ENCODE measurements at places on chromosomes 2 and 18.
A peak's percentile ranks its signal among the peaks of the same experiment; 100 is the strongest.

- no peak for DNase-seq
These were observed 41.8 kb upstream of the PSME4 start for GRCh38 chr2:54012538-54013141.

DNA sequence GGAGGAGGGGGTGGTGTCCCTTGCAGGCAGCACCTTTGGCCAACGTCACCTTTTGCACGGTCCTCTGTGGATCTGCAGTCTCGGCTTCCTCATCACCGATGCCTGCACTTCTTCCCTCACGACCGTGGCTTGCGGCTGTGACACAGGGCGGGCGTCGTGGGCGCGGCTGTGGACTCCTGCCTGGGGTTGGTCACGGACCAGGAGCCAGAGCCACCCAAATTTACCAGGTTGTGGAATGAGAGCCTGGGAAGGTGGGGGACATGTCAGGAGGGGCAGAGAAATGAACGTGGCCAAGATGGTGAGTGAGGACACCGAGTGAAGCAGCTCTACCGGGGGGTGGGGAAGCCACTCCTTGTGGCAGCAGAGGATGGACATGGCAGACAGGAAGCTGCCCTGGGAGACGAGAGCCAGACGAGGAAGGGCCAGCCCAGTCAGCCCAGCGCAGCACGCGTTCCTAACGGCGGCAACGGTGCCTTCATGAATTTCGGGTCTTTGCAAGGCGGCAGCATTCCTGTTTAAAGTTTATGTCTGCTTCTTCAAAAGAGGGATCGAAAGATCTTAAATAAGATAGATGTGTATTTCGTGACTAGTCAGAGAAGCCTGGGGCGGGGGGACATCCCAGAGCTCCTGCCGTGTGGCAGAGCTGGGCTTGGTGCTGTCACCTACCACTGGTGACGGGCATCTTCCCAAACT lies 84.2 kb downstream of the LRRFIP1 start:
- no peak for DNase-seq

DNA sequence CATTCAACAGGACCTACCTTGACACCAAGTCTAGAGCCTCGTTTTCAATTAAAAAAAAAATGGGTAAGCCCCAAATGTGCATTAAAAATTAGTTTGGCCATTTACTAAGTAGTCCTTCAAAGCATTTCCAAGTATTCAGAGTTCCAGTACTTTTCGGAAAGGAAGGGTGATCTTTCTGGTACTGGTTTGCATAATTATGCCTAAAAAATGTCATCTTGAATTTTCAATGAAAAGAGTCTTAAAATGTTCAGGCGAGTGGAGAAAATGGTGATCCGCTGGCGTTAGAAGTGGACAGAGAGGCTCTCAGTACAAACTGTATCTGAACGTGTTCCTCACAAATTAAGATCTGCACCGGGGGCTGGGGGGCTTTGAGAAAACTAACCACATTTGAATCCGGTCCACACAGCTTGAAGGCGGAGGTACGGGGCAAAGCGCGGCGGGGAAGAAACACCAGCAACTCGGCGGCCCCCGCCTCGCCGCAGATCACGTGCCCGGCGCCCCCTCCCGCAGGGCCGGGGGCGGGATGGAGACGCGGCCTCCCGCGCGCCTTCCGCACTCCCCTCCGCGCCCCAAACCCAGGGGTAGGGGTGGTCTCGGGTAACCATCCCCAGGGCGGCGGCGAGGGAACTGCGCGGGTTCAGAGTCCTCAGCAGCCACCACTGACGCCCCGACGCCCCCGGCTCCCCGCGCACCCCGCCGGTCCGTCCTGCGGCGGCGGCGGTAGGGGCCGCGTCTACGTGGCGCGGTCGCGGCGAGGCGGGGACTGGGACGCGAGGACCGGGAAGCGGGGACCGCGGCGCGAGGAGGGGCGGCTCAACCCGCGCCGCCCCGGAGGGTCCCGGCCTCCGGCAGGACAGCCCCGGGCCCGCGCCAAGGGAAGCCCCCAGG lies 564 bp downstream of the LPIN2 start:
- DNase-seq: peak; percentile 30

GRCh38 chr2:25375371-25375988 lies 33.8 kb upstream of the DNMT3A start:
- DNase-seq: no peak

DNA sequence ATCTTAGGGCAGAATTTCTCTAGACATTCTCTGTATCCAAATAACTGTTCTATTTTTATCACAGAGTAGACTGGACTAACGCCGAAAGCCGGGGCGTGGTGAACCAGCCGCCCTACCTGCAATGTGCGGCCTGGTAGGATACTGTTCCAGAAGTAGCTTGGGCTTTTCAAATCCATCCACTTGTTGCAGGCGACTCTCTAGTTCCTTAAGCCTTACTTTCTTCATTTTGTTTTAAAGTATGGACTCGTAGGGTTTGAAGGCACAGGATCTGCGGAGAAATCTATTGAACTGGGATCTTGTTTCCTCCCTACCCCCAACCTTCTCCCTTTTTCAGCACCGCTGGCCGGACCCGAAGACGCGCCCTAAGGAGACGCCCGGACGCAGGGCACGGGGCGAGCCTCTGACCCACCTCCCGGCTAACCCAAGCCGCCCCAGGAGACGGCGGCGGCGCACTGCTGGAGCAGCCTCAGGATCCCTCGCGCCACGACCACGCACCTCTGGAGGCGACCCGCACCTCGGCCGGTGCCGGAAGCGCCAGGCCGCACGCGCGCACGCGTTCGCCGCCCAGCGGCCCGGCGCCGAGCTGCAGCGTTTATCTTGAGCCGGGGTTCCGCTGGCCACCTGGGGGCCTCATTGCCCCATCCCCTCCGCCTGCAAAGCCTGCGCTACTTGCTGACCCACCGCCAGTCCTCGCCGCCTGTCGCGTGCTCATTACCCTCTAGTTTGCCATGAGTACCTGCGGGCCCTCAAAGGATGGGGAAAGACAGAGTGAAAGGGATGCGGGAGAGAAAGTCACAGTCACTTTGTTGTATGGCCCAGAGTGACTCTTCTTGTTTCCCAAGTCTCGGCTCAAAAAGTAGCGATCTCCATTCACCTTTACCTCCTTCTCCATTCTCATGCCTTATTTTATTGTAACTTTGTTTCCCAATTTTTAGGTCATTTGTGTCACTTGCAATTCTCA lies at the start of gene METTL5:
Gene METTL5 (minus strand): TSS at position 533 of the 961 bp plus-strand sequence. CDS start 308 bp downstream, at position 225.
- peak; percentile 82 for DNase-seq

GRCh38 chr2:113910110-113910717 lies 20.3 kb downstream of the ACTR3 start:
- no peak for DNase-seq

DNA sequence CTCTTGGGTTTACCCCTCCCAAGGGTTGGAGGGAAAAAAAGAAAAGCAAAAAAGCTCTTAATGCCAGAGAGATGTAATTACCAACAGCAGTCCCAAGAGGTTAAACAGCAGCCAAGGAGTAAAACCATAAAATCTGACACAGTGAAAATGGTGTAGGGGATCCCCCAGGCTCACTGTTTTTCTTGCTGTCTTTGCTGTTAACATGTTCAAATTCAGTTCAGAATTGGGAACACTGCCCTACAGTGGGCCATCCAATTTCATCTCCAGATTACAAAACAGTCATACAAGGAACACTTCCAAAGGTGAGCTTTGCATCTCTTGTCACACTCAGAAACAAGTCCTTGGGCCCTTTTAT lies 54.5 kb downstream of the PLEKHM3 start:
- DNase-seq: no peak

- DNase-seq: no peak
These were observed 72.7 kb upstream of the MGAT5 start for GRCh38 chr2:134181219-134181618.

DNA sequence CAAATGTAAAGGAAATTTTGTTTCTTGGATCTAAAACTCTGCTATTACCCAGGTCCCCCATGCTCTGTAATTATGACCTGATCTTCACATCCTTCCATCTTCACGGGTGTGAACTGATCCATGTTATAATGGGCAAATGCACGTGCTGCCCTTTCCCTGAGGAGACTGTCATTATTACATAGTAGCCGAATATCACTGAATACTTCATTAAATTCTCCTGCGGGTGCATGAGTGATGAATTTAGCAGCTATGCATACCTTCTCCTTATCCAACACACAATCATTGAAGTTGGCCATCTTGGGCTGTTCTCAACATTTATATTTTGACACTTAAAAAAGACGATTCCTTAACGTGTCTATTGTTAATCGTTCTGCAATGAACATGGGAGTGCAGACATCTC lies 153.4 kb downstream of the BAZ2B start:
- no peak for DNase-seq

DNA sequence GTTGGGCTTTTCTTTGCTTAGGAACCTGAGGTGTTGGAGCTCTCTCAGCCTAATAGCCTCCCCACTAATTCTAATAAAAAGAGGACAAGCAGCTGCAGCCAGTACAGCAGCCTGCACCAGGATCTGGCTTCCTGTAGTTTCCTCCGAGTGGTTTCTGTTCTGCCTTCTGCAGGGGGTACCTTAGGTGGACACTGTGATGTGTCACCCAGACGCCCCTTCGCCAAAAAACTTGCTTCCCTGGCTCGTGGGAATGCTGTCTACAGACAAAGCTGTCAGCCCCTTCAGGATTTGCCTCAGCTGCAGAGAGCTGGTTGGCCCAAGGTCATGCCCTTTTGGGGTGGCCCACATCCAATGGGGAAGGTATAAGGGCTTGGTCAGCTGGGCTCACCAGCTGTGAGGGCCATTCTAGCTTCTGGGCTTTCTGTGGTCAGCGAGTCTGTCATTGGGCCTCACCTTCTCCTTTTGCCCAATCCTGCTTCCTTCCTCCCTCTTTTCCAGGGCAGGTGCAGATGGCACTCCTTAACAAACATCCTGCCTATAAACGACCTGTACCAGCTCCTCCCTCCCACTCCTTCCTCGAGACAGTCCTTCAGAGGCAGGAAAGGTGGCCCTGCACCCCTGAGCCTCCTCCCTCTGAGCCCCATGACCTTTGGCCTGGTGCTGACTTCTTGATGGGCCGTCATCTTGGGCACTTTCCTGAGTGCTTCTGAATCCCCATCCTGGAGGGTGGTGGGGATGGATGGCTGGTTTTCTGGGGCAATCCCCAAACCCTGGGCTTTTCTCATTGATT lies 44.0 kb upstream of the ROCK2 start:
- DNase-seq: no peak

DNA sequence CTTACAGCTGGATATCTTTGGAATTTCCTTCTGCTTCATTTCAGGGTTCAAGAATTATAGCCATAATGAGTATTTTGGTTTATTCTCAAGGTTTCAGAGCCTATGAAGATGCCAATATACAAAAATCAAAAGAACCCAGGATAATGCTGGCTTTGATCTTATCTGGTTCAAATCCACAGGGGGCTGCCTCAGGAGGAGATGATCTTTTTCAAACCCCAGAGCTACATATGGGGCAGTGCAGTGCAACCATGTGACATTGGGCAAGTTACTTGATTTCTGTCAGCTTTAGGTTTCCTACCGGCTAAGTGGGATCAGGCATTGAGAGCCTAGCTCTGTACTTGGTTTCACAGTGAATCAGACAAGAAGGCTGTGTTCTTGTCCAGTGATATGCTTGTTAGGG lies 23.0 kb upstream of the LYPD6B start:
- DNase-seq: no peak

DNA sequence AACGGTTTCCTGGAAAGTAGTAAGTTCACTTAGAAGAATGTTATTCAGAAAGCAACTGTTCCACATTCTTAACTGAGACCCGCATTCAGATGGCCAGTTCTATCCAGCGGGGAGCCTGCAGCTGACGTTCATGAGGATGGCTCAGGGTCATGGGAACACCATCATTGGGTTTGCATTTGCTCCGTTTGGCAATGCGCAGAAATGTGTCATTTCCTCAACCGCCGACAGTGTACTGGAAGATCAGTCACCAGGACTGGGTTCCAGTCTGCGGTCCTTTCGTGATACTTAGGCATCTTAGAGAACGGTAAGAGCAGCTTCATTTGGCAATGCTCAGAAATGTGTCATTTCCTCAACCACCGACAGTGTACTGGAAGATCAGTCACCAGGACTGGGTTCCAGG lies 104.0 kb downstream of the DNER start:
- no peak for DNase-seq

DNA sequence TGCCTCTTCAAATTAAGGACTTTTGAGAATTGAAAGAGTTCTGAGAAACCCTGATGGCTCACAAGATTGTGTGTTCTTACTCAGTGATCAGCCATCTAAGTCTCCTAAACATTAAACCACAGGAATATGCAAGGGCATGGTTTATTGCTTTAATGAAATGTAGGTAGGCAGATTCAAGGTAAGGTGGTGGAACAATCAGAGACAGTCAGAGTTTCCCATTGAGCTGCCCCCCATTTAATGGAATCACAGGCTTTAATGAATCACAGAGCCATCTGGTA lies 107.8 kb upstream of the LRATD1 start:
- no peak for DNase-seq

DNA sequence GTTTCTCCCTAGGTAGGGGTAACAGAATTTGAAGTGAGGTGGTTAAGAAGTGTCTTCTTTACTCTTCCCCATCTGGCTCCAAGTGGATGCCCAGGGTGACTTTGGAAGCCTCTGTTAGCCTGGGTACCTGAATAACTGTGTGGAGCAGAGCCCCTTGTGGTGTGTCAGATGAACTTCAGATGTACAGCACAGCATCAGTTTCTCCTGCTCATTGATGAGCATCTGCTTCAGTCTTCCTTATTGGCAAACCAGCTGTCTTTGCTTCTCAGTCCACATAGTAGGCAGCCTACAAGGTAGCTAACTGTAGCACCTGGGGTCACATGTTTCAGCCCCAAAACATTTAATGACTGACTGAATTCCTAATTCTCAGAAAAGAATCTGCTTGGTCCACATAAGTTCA lies 56.2 kb upstream of the ATP8B1 start:
- DNase-seq: peak; percentile 21

DNA sequence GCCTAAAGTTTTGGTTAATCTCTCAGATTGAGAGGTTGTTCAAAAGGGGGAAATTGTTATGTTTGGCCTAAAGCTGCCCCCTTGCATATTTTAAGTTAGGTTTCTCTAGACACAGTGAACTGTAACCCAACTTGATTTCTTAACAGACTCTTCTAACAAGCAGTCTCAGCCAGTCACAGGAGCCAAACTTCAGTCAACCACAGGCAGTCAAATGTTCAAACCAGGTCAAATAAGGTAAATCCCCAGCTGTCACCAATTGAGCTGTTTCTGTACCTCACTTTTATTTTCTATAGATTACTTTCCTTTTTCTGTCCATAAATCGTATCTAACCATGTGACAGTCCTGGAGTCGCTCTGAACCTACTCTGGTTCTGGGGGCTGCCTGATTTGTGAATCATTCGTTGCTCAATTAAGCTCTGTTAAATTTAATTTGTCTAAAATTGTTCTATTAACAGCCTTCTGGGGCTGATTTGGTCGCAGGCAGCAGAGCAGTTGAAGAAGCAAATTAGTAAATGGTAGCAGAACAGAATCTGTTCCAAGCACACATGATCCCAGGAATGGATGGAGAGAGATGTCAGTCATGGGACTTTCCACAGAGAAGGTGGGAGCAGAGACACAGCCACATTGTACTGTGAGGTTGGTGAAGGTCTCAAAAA lies 16.4 kb upstream of the NFU1 start:
- no peak for DNase-seq

GRCh38 chr2:27042985-27043634 lies 8.4 kb upstream of the AGBL5 start:
- no peak for DNase-seq

GRCh38 chr2:226903179-226903578 lies 67.3 kb downstream of the RHBDD1 start:
- no peak for DNase-seq

Measured in HEK293T (cell line).